Activated T-helper 1 cell treated with anti-CD3 and anti-CD28 coated beads, Interleukin-12 subunit alpha, Interleukin-12 subunit beta, Interleukin-2, Interleukin-4 antibody, amounts not matched to agents 30 ng/mL and 10 ng/mL and 1 ng/mL, durations not matched to agents 14 hours and 24 hours and 36 hours (primary cell): ENCODE measurements at places on chromosomes 6 and 20. TPM values are rescaled to one million over a fixed set of nuclear protein-coding genes. Genes with fewer than 3 reads are reported as not detected.

The EDN1 gene
- 0.12 and 0.36 TPM in 2 replicates for total RNA-seq

DNA sequence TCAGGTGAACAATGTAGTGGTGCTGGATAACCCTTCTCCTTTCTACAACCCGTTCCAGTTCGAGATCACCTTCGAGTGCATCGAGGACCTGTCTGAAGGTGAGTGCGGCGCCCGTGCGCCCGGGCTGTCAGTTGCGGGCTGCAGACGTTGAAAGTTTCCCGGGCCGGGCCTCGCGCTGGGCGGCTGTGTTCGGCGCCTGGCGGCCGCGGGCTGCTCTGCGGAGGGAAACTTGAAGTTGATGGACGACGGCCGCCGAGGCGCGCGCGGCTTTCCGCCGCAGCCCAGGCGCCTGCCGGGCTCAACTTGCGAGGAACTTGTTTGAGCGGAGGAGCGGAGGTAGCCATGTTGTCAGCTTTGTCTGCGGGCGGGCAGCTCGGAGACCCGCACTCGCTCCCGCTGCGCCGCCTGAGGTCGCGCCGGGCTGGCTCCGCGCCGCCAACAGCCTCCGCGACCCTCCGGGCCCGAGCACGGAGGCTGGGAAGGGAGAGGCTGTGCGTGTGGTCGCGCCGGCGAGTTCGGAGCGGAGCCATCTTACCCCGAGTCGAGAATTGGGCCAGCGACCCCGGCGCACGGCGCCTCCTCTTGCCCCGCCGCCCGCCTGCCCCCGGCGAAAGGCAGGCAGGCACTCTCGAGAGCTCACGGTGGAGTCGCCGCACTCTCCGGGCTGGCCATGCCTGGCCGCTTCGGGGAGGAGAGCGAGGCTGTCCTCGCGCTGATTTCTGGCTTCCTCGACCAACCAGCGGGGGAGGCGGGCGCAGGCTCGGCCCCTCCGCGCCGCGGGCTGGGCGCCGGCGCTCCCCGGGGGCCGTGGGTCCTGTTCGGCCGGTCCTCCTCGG, 691 bp downstream of the ASF1A start:
- H3K4me3 ChIP-seq, result peak overlapping the region; percentile 94
- peaks cover 21% of the 10 kb centered on the region for H3K36me3 ChIP-seq
- DNase-seq, result peak; percentile 66
- peak overlapping the region; percentile 96 for H3K27ac ChIP-seq
- peaks cover 57% of the 10 kb centered on the region for H3K4me1 ChIP-seq
- H3K27me3 ChIP-seq, result no peaks in the 10 kb centered on the region

The LTV1 gene
- 63.0 and 67.9 TPM in 2 replicates for total RNA-seq

The GATA5 gene
- not detected in 2 replicates for total RNA-seq
